ENCODE measurements at places on chromosomes 2 and 18.

GRCh38 chr2:120675460-120676130 lies 60.1 kb upstream of the GLI2 start:
- DNase-seq, result peak; percentile 79

GRCh38 chr2:222706616-222707015 lies 35.2 kb downstream of the MOGAT1 start:
- no peak for DNase-seq

GRCh38 chr2:150319658-150320555 lies 167.6 kb downstream of the RND3 start:
- DNase-seq, result no peak

GRCh38 chr2:178072383-178073301 lies at the start of gene PDE11A:
PDE11A (minus strand) TSS chr2:178072777; CDS start chr2:178072437, 340 bp downstream.
- peak; percentile 14 for DNase-seq

DNA sequence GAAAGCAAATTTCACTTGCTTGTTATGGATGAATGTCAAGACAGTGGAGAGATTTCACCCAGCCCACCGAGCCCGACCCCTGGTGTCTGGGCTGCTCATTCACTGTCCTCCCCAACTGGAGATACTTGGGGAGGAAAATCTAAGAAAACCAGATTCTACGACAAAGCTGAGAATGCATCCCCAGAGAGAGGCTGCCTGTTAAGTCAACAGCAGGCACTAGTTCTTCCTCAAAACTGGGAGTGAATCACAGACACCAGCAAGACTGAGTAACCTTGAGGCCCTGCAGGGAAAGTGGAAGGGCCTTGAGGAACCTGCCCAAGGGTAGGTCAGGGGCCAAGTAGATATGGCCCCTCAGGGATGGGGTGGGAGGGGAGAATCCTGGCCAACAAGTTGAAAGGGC lies 34.2 kb upstream of the MLPH start:
- no peak for DNase-seq

- no peak for DNase-seq
Observed at GRCh38 chr18:40987581-40987980, 967.5 kb upstream of the PIK3C3 start.

- no peak for DNase-seq
Observed at GRCh38 chr2:165436559-165436958, 32.9 kb upstream of the CSRNP3 start.

GRCh38 chr2:185245216-185245615 lies 493.4 kb upstream of the FSIP2 start:
- DNase-seq, result no peak

DNA sequence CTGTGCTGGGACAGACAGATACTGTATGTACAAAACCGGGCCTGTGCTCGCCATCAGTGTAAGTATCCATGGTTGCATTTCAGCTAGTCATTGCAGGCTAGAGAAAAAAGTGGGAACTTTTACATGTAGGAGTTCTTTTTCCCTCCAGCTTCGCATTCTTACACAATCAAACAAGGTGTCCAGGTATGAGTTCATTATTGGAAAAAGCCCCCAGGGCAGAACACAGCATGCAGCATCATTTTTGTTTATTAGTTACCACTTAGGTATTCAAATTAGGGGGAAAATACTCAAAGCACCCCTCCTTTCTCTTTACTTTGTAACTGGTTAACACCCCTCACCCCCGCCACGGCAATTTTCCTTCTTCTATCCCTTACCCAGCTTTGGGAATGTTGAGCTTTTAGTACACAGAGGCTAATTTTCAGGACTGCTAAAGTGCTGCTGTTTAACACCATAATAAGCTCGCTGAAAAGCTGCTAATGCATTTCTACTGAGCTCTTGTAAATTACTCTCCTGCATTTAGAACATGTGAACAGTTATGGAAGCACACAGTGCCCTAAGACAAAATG lies 13.6 kb downstream of the UPP2 start:
- DNase-seq, result no peak

GRCh38 chr2:172328103-172328841 lies 99.1 kb upstream of the ITGA6 start:
- no peak for DNase-seq

GRCh38 chr18:22528291-22528690 lies 110.6 kb upstream of the CTAGE1 start:
- no peak for DNase-seq

DNA sequence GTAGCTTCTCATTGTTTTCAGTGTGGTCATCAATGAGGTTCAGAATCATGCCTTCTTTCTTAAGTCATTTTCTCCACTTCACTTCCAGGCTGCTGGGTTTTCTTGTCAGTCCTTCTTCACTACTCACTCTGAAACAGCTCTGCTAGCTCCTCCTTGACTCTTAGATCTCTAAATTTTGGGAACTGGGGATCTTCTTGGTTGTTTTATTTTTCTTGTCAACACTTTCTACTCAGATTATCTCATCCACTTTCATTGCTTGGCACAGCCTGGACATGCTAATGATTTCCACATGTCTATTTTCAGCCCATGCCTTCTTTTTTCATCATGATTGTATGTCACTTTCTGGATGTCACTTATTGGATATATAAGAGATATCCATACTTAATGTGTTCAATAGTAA lies 517.8 kb upstream of the DSEL start:
- DNase-seq, result no peak

- peak; percentile 45 for DNase-seq
Observed at GRCh38 chr2:193695367-193695766, 1500.6 kb upstream of the TMEFF2 start.

- no peak for DNase-seq
Observed at GRCh38 chr18:40976050-40976449, 979.0 kb upstream of the PIK3C3 start.

- peak; percentile 6 for DNase-seq
Observed at GRCh38 chr18:67805261-67805660, 288.7 kb upstream of the DSEL start.

DNA sequence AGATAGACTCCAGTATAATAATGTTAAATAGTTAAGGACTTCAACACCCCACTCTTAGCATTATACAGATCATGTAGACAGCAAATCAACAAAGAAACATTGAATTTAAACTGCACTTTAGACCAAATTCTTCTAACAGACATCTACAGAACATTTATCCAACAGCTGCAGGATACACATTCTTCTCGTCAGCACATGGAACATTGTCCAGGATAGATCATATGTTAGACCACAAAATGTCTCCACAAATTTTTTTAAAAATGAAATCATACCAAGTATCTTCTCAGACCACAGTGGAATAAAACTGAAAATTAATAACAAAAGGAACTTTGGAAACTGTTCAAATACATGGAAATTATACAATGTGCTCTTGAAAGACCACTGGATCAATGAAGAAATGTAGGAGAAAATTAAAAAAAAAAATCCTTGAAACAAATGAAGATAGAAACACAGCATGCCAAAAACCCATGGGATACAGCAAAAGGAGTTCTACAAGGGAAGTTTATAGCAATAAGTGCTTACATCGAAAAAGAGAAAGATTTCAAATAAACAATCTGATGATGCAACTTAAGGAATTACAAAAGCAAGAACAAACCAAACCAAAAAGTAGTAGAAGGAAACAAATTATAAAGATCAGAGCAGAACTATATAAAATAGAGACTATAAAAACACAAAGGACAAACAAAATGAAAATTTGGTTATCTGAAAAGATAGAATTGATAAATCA lies 12.3 kb upstream of the SPP2 start:
- DNase-seq, result no peak

- DNase-seq, result no peak
Observed at GRCh38 chr2:32614084-32614483, 13.8 kb upstream of the TTC27 start.

DNA sequence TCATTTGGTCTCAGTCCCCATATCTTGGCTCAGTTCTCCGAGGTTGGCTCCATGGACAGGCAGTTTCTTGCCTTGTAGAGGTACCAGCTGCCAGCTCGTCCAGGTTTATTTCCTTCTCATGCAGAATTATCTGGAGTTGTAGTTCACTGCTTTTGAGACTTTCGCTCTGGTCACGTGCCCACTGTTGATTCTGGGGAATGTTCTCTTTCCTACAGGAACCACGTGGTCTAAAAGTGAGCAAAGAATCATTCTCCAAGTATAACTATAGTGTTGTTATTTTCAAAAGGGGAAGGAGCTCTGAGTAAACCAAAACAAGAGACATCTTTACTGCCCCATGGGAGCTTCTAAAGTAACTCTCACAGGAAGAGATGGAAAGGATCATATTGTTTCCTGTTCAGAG lies 41.2 kb upstream of the RAB27B start:
- peak; percentile 60 for DNase-seq

- DNase-seq, result no peak
Observed at GRCh38 chr2:237073552-237073951, 12.1 kb upstream of the COPS8 start.

DNA sequence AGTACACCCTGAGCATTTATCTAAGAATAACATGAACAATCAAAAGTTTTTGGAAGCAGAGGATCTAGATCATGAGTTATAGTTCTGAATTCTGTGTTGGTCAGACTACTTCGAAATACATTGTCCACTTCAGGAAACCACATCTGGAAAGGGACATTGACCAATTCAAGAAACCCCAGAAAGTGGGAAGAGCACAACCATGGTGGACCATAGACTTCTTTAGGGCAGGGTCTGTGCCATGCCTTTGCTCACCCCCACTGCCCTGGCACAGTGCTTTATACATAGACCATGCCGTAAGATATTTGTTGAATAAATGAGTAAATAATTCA lies 44.3 kb upstream of the CYP1B1 start:
- DNase-seq, result no peak

- no peak for DNase-seq
Observed at GRCh38 chr2:142415461-142415860, 284.6 kb upstream of the LRP1B start.

DNA sequence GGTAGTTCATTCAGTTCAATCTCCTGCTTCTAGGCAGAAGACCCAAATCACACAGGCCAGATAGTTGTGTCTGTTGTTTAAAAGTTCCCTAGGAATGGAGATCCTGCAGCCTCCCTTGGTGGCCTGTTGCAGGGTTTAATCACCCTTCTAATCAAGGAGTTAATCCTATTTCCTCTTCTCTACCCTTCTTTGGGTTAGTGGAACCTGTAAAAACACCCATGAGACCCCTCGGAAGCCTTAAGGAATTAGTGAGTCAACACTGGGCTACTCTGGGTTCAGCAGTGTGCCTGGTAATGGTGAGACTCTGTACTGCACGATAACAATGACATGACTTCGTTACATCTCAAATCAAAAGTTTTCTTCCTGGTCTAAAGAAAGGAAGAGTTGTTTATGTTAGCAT lies 217.6 kb upstream of the NRP2 start:
- no peak for DNase-seq

DNA sequence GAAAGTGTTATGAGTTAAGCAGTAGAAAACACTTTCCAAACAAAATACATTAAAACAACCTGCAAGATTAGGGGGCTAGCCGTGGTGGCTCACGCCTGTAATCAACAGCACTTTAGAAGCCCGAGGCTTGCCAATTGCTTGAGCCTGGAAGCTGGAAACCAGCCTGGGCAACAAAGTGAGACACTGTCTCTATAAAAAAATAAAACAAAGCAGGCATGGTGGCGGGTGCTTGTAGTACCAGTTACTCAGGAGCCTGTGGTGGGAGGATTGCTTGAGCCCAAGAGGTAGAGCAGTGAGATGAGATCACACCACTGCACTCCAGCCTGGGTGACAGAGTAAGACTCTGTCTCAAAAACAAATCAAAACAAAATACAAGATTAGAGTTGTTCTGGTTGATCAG lies 208.3 kb downstream of the ERBB4 start:
- DNase-seq, result no peak

GRCh38 chr2:219457784-219458369 lies 23.2 kb downstream of the SPEG start:
- DNase-seq, result peak; percentile 77

DNA sequence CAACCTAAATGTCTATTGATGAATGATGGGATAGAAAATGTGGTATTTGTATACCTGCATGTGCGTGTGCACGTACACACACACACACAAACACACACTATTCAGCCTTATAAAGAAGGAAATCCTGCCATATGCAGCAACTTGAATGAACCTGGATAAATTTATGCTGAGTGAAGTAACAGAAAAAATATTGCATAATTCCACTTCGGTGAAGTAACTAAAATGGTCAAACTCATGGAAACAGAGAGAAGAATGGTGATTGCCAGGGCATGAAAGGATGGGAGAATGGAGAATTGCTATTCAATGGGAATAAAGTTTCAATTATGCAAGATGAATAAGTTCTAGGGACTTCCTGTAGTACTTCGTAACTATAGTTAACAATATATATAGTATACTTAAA lies 95.5 kb upstream of the SCN1A start:
- DNase-seq, result no peak

DNA sequence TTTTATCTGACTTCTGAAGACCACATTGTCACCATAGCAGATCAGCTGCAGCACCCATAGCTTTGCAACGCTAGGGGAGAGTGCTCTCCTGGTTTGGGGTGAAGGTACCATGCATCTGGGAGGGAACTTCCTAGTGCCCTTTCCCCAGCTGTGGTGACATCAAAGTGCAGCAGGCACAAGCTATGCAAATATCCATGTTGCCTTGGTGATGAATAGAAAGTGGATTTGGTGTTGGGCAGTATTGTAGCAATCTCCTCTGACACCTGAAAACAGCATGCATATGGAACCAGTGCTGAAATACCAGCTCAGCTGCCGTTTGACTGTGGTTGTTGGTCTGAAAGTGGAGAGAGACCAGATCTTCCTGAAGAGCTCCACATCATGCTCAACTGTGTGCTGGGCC lies 37.1 kb downstream of the BCL2L11 start:
- no peak for DNase-seq

DNA sequence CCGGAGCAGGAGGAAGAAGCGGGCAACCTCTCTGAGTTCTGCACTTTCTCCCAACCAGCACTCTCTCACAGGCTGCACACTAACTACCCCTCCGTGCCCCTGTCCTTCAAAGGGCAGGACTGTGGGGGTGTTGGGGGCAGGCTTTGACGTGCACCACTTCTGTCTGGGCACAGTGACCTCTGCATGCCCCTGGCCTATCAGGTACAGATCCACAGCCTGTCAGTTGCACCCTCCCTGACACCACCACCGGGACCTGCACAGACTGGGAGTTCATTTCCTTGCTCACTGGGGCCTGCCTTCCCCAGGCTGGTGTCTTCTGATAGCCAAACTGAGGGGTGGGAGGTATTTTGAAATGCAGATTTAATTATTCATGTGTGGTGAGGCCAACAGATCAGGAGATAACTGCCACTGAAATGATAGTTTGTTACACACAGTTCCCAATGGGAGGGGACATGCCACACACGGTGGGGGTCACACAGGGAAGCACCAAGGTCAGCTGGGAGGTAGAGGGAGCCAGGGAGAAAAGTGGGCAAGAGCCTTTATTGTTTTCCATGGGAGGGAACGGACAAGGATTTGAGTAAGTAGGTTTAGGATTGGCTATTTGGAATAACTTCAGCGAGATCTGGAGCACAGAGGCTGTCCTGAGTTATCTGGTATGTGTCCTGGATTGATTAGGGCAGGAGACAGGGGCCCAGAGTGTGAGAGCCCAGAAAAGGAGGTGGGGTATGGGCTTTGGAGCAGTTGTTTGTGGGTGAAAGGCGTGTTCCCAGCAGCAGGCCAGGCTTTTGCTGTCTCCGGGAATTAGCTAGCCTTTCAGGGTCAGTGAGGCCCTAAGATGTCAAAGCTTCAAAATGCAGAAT lies 251.6 kb downstream of the AFF3 start:
- no peak for DNase-seq

Data from NB4 (cell line).